Mesothelial cell of epicardium (in vitro differentiated cells): ENCODE measurements at places on chromosomes 2 and 18. TPM values are rescaled to one million over a fixed set of nuclear protein-coding genes. Genes with fewer than 3 reads are reported as not detected.

- no peaks in the 10 kb centered on the region for H3K4me1 ChIP-seq
- H3K27ac ChIP-seq: no peak overlapping the region
- H3K4me3 ChIP-seq: no peak overlapping the region
- DNase-seq: no peak
Measured at GRCh38 chr2:222545823-222546795, 109.8 kb downstream of the FARSB start.

DNA sequence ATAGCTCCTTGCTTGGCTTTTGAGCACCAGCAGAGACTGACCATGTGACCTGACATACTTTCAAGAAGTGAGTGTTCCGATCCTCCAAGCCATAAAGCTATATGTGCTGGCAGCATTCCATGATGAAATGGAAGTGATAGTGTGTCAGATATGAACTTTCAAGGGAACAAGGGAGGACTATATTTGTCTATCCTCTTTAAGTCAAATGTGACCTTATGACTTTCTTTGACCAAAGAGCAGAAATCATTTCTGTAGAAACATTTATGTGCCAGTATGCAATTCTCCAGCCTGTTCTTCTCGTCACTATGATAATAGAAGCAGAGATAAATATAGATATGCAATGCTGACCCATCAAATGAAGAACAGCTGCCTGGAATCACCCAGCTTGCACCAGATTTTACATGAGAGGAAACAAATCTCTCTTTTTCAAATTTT lies 14.4 kb downstream of the HYCC2 start:
- no peaks in the 10 kb centered on the region for H3K27me3 ChIP-seq
- peak overlapping the region; percentile 17 for H3K27ac ChIP-seq
- peaks cover 16% of the 10 kb centered on the region for H3K36me3 ChIP-seq
- peaks cover 13% of the 10 kb centered on the region for H3K4me1 ChIP-seq

DNA sequence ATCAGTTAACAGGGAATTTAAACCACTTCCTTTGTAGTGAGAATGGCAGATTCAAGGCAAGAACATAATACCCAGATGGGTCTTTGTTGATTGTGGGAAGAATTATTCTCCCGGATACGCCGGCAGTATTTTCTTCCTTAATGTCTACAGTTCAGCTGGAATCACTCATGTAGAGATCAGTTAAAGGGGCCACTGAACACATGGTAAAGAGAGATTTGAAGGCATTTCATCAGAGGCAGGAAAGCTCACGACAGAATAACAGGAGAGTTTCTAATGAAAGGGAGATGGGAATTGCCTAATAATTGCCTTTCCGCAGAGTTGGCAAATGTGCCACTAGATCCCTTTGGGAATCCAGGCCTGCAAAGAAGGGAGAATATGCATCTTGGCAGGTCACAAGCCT lies 327.7 kb upstream of the ZNF804A start:
- H3K4me1 ChIP-seq: peaks cover 14% of the 10 kb centered on the region
- no peak for DNase-seq
- H3K27me3 ChIP-seq: no peaks in the 10 kb centered on the region
- no peak overlapping the region for H3K4me3 ChIP-seq
- H3K36me3 ChIP-seq: no peaks in the 10 kb centered on the region

The DSG4 gene
- total RNA-seq: 0.07 to 0.09 TPM (median 0.09 TPM) in 3 replicates

The CCDC148 gene
- 2.8 to 3.2 TPM (median 3.1 TPM) in 3 replicates for total RNA-seq

The CTNNA2 gene
- 4.9 to 5.7 TPM (median 5.1 TPM) in 3 replicates for total RNA-seq

The TDRD15 gene
- not detected in 3 replicates for total RNA-seq
